ENCODE measurements at places on chromosomes 4 and X.

- DNase-seq: no peak
These were observed 143.2 kb upstream of the DGKK start for GRCh38 chrX:50613846-50614245.

- DNase-seq: no peak
These were observed 27.6 kb upstream of the PGRMC1 start for GRCh38 chrX:119208401-119209057.

- no peak for DNase-seq
These were observed 85.8 kb upstream of the PRPS1 start for GRCh38 chrX:107542500-107542899.

GRCh38 chr4:146110871-146111485, 64.5 kb upstream of the LSM6 start:
- no peak for DNase-seq

GRCh38 chr4:77127215-77127614, 29.8 kb upstream of the CCNG2 start:
- DNase-seq: no peak

- DNase-seq: no peak
These were observed 2451.8 kb downstream of the PCDH7 start for GRCh38 chr4:33171873-33172525.

DNA sequence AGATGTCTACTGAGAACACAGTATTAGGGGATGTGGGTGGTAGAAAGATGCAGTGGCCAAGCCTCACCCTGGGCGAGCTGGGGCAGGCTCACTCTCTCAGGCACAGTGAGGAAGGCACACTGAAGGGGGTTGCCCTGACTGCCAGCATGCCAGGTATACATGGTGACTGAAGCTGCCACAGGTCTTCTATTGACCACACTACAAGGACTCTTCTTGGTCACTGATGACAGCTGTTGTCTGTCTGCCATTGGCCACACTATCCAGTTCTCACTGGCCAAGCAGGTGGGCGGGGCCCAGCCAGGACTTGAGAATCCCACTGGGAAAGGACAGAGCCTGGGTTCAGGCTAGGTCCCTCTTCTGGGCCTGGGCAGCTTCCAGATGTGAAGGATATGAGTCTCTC, 39.7 kb upstream of the TBC1D14 start:
- DNase-seq: no peak
